ENCODE measurements at places on chromosomes 1 and 21. TPM values are rescaled to one million over a fixed set of nuclear protein-coding genes. Genes with fewer than 3 reads are reported as not detected.

ANGPTL1 gene
- 26.6 TPM for total RNA-seq

LCE1F gene
- not detected for total RNA-seq

PWP2 gene
- 7.8 TPM for total RNA-seq

FAM151A gene
- total RNA-seq, result not detected

ERO1B gene
- total RNA-seq, result 4.2 TPM

SPRR1B gene
- total RNA-seq, result not detected

SLAMF9 gene
- total RNA-seq, result not detected

OLIG2 gene
- total RNA-seq, result not detected

OLIG1 gene
- not detected for total RNA-seq

SPRR5 gene
- not detected for total RNA-seq

HCRTR1 gene
- not detected for total RNA-seq

COL8A2 gene
- 1.4 TPM for total RNA-seq

TSPAN2 gene
- total RNA-seq, result not detected

CDCA8 gene
- 9.2 TPM for total RNA-seq

PLPPR4 gene
- total RNA-seq, result 0.32 TPM

ERICH3 gene
- total RNA-seq, result not detected

CSRP1 gene
- 654 TPM for total RNA-seq

A3GALT2 gene
- not detected for total RNA-seq

GJA9 gene
- not detected for total RNA-seq

SLC50A1 gene
- 43.5 TPM for total RNA-seq

RIPPLY3 gene
- total RNA-seq, result not detected

C4BPB gene
- total RNA-seq, result not detected

CELA3A gene
- total RNA-seq, result not detected

TMEM52 gene
- 0.54 TPM for total RNA-seq

Data from cardiac atrium fibroblast (primary cell).